Pulmonary artery endothelial cell (primary cell): ENCODE measurements at places on chromosomes 5 and 9.
A peak's percentile ranks its signal among the peaks of the same experiment; 100 is the strongest.

- no peak for DNase-seq
These were observed 661.0 kb upstream of the CDH18 start for GRCh38 chr5:20648981-20649380.

- DNase-seq = no peak
These were observed 89.2 kb downstream of the IRX1 start for GRCh38 chr5:3684771-3685354.

DNA sequence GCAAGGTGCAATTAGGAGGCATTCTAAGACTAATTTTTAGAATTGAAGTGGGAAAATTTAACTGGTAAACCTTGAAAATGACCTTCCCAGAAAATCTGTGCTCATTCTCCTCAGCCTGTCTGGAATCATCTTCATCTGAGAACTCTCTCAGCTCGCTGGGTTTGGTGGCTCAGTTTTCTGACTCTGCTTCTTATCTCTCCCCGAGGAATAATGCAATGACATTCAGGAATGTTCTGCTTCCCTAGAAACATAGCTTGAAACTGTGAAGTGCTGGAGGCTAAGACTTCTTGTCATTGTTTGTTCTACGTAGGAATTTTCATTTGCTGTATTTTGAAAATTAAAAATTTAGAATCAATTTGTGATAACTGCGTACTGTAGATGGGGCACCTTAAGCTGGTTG is 86.6 kb downstream of the KCNN2 start:
- no peak for DNase-seq

DNA sequence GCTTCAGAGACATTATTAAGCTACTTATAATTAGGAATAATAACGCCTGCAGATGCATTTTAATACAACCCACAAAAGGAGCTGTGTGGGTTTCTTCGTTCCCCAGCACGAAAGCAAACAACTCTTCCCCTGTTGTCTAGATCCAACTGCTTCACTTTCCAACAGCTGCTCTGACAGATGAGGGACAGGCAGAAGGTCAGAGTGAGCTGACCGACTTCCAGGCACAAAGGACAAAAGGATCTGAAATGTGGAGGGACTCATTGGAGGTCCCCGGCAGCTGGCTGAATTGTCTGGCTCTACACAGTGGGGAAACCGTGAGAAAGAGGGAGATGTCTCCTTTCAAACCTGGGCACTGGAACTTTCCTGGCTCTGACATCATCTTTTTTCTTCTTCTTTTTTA is 79.1 kb upstream of the ALDH1B1 start:
- no peak for DNase-seq

- no peak for DNase-seq
These were observed 173.0 kb upstream of the TARS1 start for GRCh38 chr5:33267801-33268200.

- no peak for DNase-seq
These were observed 120.1 kb upstream of the ACO1 start for GRCh38 chr9:32264170-32264864.

DNA sequence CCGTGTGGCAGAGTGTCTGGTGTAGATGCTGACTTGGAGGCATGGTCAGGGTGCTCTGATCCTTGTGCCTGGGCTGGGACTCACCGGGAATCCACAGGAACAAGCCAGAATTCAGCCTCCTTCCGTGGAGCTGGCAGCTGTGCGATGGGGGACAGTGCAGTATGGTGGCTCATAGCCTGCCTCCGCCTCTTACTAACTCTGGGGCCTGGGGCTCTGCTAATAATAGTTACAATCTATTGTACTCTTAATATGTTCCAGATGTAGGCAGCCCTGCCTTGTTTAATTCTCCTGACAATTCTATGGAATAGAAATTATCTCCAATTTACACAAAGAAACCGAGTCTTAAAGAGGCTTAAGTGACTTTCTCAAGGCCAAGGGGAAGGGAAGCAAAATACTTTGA is 77.6 kb downstream of the PCDH1 start:
- DNase-seq = no peak

DNA sequence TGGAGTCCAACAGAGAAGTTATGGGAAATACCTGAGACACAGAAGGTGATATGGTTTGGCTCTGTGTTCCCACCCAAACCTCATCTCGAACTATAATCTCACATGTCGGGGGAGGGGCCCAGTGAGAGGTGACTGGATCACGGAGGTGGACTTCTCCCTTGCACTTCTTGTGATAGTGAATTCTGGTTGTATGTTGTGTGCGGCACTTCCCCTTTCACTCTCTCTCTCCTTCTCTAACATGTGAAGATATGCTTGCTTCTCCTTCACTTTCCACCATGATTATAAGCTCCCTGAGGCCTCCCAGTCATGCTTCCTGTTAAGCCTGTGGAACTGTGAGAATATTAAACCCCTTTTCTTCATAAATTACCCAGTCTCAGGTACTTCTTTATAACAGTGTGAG is 96.1 kb downstream of the TMEM232 start:
- no peak for DNase-seq

DNA sequence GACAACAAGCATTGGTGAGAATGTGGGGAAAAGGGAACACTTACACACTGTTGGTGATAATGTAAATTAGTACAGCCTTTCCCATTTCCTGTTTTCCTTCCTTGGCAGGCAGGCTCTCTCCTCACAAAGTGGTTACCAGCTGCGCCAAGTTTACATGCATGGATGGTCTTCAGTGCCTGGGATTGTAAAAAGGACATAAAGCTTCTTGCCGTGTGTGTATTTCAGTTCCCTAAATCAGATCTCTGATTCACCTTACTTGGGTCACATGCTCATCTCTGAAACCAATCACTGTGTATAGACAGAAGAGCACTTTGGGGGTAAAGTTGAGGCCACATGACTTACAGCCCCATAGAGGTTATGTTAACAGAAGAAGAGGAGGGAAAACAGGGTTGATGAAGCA is 92.8 kb downstream of the CAVIN4 start:
- no peak for DNase-seq

- no peak for DNase-seq
These were observed 1470.6 kb downstream of the MAT2B start for GRCh38 chr5:164975986-164976385.

DNA sequence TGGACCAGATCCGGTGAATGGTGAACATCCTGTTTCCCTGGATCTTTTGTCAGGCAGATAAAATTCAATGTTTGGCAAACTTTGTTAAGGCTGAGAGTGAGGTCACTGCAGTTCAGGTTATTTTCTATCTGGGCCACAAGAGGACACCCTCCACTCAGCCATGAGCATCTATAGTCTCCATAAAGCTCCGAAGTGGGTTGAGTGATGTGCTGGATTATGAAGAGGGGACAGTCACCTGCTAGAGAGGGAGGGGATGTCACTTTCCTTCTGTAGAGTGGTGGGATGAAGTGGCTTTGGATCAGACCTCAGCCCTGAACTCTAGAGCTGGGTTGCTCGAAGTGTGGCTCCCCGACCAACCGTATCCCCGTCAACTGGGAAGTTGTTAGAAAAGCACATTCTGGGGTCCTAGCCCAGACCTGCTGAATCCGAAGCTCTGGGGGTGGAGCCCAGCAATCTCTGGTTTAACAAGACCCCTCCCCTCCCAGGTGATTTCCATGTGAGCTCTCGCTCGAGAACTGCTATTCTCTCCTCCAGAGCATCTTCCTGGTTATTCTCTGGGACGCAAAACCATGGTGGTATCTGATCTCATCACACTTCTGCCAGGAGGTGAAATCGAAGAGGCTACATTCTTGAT is 31.8 kb upstream of the FGF1 start:
- peak; percentile 51 for DNase-seq

- DNase-seq = no peak
These were observed 254.2 kb upstream of the NR4A3 start for GRCh38 chr9:99567436-99567835.

DNA sequence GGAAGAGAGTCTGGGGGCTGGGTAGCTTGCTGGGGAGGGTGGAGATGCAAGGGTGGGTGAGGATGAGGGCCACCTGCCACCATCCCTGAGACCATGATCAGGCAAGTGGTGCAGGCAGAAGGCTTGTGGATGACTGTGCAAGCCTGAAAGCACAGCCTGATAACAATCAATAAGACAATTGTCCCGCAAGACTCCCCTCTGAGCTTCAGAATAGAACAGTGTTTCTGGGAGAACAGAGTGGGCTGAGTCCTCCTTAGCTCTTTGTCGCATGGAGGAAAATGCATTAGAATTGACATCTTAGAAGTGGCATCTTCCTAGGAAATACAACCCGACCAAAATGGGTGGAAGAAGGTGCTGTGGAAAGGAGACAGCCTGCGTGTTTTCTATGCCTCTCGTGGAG is 6.6 kb downstream of the GADD45G start:
- DNase-seq = no peak

DNA sequence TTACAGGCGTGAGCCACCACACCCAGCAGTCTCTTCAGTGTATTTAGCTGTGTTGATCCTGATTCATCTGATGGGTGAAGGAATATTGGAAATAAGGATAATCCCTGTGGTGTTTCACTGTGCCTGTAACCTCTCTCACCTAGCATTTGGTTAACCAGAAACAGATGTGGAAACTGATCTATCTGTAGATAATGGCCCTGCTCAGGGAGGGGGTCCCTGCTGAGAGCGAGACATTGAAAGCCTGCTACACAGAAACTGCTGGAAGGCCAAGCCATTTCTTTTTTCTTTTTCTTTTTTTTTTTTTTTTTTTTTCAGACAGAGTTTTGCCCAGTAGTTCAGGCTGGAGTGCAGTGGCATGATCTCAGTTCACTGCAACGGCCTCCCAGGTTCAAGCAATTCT is 28.4 kb downstream of the QRFP start:
- DNase-seq = no peak

- no peak for DNase-seq
These were observed 67.4 kb downstream of the ROR2 start for GRCh38 chr9:91882627-91883026.

DNA sequence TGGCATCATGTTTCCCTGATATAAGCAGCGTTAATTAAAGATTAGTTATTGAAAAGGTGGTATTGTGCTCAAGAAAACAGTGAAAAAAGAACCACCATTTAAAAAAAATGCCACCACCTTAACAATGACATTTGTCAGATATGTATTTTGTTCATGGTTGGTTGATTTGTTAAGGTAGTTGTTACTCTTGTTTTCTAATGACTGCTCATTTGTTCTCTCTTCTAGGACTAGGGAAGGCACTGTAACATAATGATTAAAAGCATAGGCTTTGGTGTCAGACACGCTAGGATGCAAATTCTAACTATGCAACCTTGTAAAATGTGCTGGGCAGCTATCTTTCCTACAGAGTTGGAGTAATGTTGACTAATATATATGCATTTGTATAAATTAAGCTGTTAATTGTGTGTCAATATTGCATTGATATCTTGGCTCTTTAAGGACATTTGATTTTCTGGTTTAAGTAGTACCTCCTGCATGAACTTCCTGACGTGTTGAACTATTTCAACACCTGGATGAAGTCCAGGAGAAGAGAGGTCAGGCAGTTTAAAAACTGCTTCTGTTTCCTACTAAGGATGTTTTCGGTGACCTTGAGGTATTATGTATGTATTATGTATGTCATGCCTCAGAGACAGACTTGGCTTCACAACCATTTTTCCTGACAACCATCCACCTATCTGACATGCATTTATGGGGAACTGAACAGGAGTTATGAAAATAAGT is 77.8 kb downstream of the MUSK start:
- DNase-seq = no peak

DNA sequence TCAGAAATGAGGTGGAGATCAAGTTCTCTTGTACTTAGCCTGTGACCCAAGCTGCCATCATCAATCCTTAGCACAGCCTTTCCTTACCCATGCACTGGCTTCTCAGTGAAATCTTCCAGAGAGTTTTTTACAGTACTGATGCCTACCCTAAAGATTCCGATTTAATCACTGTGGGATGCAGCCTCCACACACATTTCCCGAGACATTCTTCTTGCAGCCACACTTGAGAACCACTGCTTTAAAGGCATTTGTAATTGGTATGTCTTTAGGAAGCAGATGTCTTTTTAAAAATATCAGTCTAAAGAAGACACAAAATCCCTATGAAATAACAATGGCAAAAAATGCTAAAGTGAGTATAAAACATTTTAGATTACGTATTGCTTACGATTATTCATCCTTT is 17.3 kb upstream of the GLIS3 start:
- DNase-seq = no peak
